Activated CD8-positive, alpha-beta memory T cell treated with anti-CD3 and anti-CD28 coated beads, Interleukin-2, amount 50 U/mL, for 4 hours (primary cell): ENCODE measurements at places on chromosomes 11 and 22.

DNA sequence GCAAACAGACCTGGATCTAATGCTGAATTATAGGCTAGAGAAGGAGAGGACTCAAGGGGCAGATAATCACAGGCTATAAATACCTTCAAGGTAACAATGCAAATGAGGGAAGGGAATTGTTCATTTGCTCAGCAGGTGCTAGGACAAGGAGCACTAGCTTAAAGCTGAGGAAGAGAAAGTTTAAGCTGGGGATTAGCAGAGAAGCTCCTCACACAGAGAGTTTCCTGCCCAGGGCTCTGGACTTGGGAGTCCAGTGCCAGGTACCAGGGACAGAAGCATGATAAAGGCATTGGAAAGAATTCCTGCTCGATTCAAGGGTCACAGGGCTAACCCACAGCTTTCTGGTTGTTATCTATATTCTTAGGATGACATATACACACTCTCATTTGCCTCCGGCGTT is 509.9 kb downstream of the NTM start:
- no peak for DNase-seq

GRCh38 chr11:18352581-18352980 is 30.2 kb downstream of the GTF2H1 start:
- DNase-seq, result no peak

GRCh38 chr22:22519591-22519990 is 479 bp downstream of the ZNF280A start:
- no peak for DNase-seq

DNA sequence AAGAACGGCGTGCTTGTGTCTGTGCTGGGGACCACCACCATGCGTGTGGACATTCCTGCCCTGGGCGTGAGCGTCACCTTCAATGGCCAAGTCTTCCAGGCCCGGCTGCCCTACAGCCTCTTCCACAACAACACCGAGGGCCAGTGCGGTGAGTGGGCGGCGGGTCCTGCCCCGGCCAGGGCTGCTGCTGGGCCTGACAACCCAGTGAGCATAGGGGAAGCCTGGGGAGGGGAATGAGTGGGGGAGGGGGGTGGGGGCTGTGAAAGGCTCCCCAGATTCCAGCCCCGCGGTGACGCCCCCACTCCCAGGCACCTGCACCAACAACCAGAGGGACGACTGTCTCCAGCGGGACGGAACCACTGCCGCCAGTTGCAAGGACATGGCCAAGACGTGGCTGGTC is 31.9 kb downstream of the MUC5B start:
- no peak for DNase-seq

- no peak for DNase-seq
These were observed 52.5 kb upstream of the KCNQ1OT1 start for GRCh38 chr11:2752204-2752770.

DNA sequence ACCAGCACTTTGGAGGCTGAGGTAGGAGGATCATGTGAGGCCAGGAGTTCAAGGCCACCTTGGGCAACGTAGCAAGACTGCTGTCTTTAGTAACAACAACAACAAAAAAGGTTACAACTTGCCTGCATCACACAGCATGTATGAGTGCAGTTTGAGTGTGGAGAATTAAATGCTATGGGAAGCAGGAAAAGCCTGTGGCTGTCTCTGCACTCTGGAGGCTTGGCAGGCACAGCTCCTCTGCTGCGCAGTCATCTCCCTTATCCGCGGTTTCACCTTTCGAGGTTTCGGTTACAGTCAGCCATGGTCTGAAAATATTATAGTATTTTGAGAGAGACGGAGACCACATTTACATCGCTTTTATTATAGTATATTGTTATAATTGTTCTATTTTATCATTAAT is 2.9 kb downstream of the MICAL2 start:
- DNase-seq, result no peak

GRCh38 chr11:66471142-66471541 is 4.4 kb downstream of the PELI3 start:
- no peak for DNase-seq

DNA sequence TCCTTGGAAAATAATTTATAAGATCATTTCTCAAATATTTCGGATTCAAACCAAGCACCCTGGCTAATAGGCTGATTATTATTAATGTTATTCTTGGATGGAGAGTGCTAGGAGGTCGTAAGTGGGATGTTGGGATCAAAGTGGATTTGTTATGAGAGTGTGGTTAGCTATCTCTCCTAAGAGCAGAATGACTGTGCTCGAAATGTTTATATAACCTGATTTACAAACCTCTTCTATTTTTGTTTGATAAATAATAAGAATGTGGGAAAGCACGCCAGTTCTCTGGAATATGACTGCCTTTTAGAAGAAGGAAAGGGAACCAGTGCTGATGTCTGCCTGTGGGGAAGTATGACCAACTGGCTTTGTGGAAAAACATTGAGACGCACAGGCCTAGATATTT is 527.5 kb downstream of the NTM start:
- no peak for DNase-seq

DNA sequence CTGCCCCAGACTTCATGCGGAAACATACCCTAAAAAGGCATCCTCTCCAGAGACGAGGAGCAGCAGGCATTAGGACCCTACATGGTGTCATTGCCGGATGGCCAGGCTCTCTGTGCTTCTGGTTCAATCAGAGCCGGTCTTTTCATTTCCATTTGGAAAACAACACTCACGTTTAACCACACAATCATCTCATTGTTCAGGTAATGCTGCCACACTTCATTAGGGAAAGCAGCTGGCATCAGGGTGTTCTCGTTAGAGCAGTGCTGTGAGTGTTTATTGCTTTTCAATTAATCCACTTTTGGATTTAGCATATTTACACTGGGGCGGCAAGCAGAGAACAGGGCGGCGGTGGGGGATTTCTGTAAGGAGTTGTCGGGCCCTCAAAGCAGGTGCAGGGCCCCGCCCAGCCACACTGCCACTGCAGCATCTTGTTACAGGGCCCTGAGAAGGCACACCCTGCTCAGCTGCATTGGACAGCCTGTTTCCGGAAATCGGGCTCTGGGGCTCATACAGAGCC is 338.6 kb downstream of the SHANK2 start:
- DNase-seq, result no peak

- no peak for DNase-seq
These were observed 1302.8 kb upstream of the CNTN5 start for GRCh38 chr11:97717922-97718321.

GRCh38 chr22:46479046-46479445 is 58.4 kb downstream of the CELSR1 start:
- no peak for DNase-seq

DNA sequence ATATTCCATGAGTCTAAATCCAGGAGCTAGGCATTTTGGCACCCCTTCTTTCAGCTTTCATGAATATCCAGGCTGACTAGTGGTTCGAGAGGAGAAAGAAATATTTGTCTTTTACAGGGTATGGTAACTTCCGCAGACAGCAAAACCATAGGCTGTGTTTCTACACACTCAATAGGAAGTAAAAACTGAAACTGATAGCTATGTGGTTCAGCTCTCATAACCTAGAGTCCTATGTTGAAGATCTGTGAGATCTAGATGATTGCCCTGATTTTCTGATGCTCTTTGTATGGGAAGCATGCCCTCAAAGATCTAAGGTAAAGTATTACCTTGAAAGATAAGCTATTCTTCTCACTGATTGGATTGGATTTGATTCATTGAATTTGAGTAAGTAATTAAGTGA is 118.3 kb downstream of the CD44 start:
- DNase-seq, result no peak

DNA sequence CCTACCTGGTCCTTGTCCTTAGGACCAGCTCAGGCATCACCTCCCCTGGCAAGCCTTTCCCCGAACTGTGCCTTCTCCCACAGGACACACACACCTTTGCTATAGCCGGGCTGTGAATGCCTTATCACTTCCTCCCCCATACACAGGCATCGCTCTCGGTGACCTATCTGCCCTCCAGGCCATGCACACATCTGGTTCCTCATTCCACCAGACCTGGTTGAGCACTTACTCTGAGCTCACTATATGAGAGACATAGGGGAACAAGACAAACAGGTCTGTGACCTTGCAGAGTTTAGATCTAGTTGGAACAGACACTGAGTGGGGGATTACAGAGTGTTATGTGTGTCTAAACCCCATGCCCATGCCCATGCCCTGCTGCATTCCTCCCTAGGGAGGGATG is 3.1 kb upstream of the BCR start:
- no peak for DNase-seq

DNA sequence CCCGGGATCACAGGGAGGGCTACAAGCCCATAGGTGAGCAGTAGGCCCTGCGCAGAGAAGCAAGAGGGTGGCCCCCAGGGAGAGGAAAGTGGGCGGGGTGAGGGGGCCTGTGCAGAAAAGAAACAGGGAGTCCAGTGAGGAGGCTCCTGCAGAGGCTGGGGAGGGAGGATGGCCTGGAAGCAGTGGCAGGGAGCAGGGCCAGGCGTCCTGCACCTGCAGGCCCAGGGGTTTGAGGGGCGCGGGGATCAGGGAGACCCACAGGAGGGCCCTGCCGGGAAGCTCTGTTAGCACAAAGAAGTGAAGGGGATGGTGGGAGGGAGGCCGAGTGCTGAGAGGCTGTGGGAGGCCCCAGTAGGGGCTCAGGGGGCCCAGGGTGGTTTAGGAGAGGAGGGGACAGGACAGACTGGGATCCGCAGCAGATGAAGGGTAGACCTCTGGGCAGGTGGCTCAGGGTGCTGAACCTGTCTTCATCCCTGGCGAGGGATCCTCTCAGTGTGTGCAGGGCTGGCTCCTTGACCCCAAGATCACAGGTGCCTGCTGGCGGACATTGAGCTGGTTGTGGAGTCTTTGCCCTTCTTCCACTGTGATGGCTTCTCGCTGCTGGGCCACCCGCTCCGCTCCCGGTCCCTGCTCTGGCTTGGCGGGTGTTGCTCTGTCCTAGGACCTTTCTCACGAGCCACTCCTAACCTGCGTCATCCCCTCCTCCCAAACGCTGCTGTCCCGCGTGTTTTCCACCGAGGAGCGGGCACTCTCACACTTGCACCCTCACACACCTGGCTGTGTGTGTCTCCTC is 31.8 kb upstream of the CELSR1 start:
- peak; percentile 11 for DNase-seq

- no peak for DNase-seq
These were observed 75.4 kb upstream of the ADSL start for GRCh38 chr22:40270748-40271373.

DNA sequence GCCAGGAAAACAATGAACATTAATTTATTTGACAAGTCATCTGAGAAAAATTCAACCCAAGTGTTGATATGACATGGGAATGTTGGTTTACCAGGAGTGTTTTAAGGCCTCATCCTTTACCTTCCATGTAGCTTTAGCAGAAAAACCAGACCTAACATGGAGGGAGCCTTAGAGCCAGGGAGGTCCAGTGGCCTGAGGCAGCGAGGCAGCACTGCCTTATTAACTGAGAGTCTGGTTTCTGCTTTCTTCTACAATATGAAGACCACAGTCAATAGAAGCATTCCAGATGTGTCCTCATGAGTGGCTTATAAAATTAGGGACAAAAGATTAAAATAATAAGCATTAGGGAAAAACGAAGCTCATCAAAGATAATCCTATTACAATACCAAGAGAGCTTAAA is 61.5 kb downstream of the DKK3 start:
- DNase-seq, result no peak

GRCh38 chr11:18172666-18173065 is at the start of gene MRGPRX4:
Gene MRGPRX4 (plus strand): TSS chr11:18172837. CDS start chr11:18173257, 420 bp downstream.
- DNase-seq, result no peak

DNA sequence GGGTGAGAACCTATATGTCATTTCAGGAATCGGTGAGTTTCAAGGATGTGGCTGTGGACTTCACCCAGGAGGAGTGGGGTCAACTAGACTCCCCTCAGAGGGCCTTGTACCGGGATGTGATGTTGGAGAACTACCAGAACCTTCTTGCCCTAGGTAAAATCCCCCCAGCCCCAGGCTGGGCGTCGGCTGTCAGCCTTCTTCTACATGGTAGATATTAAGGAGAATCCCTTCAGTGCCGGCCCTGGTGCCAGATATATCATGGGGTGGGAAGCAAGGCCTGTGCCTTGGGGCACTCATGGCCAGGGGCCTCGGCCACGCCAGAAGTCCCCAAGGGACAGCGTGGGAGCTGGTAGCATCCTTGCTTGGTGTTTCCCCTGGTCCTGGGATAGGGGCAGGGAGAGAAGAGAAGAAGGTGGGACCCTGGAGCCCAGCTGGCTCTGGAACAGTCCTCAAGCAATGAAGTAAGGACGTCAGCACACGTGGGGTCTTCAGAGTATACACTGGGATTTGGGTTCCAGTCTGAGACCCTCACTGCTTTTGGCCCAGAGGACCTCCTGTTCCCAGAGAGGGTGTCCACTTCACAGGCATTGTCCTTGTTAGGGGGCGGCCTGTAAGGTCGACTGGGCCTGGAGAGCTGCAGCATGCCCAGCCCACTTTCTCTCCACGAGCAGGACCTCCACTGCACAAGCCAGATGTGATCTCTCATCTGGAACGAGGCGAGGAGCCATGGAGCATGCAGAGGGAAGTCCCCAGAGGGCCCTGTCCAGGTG is 6.8 kb downstream of the ZNF74 start:
- no peak for DNase-seq

DNA sequence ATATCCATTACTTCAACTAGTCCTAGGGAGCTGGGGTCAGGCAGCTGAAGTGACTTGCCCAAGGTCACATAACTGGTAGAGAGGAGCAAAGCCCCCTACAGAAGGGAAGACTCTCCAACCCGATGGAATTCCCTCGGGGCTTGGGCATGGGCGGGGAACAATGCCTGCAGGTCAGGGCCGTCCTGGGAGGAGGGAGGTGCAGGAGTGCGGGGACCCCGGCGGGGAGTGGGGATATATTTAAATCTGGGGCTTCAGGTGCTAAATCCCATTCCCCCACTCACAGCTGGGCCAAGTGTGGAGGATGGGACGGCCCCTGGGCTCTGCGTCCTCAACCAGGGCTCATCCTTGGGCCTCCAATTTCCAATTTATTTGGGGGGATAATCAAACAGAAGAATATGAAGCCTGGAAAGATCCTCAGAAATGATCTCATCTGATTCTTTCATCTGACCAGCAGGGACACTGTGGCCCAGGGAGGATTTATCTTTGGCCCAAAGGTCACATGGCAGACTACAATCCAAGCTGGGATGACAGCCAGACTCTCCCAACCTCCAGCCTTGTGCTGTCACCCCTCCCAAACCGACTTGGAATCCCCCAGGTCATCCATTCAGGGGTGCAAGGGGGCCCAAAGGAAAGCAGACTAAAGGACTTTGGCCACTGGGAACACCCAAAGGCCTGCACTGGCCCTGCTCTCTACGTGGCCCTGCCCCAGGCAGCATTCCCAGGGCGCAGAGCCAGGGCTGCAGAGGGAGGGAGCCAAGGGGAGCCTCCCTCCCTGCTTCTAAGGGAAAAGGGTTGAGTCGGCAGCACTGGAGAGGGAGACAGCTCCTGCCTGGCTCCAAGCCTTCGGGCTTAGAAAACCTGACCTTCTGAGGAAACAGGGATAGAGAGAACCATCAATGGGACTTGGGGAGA is 8.7 kb upstream of the C1QTNF6 start:
- no peak for DNase-seq
